ENCODE measurements at places on chromosomes 2 and 18. TPM values are rescaled to one million over a fixed set of nuclear protein-coding genes. Genes with fewer than 3 reads are reported as not detected.

The SH3YL1 gene
- 12.9 TPM for total RNA-seq

The CCDC178 gene
- not detected for total RNA-seq

The BMP10 gene
- total RNA-seq, result 0.27 TPM

The DSG4 gene
- not detected for total RNA-seq

The LINC00305 gene
- total RNA-seq, result not detected

The COL3A1 gene
- total RNA-seq, result not detected

The SERPINB12 gene
- total RNA-seq, result not detected

The PROC gene
- not detected for total RNA-seq

The PROM2 gene
- 1.4 TPM for total RNA-seq

The SESTD1 gene
- 13.4 TPM for total RNA-seq

The GRB14 gene
- total RNA-seq, result not detected

The HSBP1L1 gene
- 12.0 TPM for total RNA-seq

The ATP5F1A gene
- 310 TPM for total RNA-seq

The HOXD13 gene
- not detected for total RNA-seq

The SERPINB4 gene
- not detected for total RNA-seq

The FNDC4 gene
- total RNA-seq, result not detected

The OTX1 gene
- not detected for total RNA-seq

The ANKRD30BL gene
- not detected for total RNA-seq

The KATNAL2 gene
- total RNA-seq, result not detected

The C1GALT1C1L gene
- not detected for total RNA-seq

The MAPRE2 gene
- 42.6 TPM for total RNA-seq

The SIX2 gene
- not detected for total RNA-seq

The CNRIP1 gene
- total RNA-seq, result not detected

The AQP12A gene
- total RNA-seq, result not detected

The ZNF396 gene
- 0.54 TPM for total RNA-seq

The UGT1A10 gene
- not detected for total RNA-seq

The MYO3B gene
- total RNA-seq, result 0.78 TPM

The LTBP1 gene
- 0.05 TPM for total RNA-seq

The NPHP1 gene
- 0.15 TPM for total RNA-seq

The CASP8 gene
- 120 TPM for total RNA-seq

The SIX3 gene
- not detected for total RNA-seq

The REG3G gene
- not detected for total RNA-seq

The FER1L5 gene
- total RNA-seq, result not detected

The PKDCC gene
- total RNA-seq, result not detected

The AP1S3 gene
- 9.8 TPM for total RNA-seq

The MOGAT1 gene
- not detected for total RNA-seq

The LIMS3 gene
- total RNA-seq, result 0.59 TPM

All from T-helper 1 cell treated with Interleukin-12 subunit alpha and Interleukin-12 subunit beta and Interleukin-4 antibody, amounts not matched to agents 30 ng/mL and 1 ng/mL, for 36 hours (primary cell).